Dermis blood vessel endothelial cell (primary cell): ENCODE measurements at places on chromosomes 1 and 21. TPM values are rescaled to one million over a fixed set of nuclear protein-coding genes. Genes with fewer than 3 reads are reported as not detected.

The VSIG8 gene
- total RNA-seq, result 0.09 TPM in 1 of 2 replicates, not detected in the other

The CYP2J2 gene
- 0.37 TPM in 1 of 2 replicates, not detected in the other for total RNA-seq

The HFM1 gene
- total RNA-seq, result 0.14 and 0.51 TPM in 2 replicates

The CLDN17 gene
- not detected in 2 replicates for total RNA-seq

The SDC3 gene
- 22.0 and 55.3 TPM in 2 replicates for total RNA-seq

DNA sequence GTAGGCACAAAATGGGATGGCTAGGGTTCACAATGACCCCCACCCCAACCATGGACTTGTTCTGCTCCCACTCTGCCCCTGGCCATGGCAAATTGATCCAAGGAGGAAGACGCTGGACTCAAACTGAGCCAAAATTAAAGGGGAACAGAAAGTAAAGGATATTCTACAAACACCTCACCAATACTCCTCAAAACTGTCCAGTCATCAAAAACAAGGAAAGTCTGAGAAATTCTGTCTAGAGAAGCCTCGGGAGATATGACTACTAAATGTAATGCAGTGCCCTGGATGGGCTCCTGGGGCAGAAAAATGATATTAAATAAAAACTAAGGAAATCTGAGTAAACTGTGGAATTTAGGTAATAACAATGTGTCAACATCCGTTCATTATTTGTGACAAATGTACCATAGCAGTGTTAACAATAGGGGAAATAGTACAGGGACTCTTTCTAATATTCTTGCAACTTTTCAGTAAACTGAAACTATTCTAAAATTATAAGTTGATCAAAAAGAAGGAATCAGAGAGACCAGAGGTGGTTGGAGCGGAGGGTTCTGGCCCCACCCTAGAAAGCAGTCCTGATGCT lies 45.0 kb downstream of the MIS18A start:
- DNase-seq, result no peak

GRCh38 chr1:19232524-19232846 lies 18.8 kb downstream of the EMC1 start:
- DNase-seq, result no peak

DNA sequence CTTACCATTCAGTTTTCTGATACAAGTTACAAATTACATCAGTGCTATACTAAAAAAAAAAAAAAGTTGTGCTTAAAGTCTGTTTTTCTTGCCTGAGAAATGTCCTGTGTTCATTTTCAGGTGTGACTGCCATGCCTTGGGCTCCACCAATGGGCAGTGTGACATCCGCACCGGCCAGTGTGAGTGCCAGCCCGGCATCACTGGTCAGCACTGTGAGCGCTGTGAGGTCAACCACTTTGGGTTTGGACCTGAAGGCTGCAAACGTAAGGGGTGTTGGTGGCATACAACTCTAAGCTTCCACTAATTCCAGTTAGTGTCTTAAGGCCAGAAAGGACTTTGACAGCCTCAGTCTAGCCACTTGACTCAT lies 60.1 kb upstream of the LAMC2 start:
- DNase-seq, result no peak

DNA sequence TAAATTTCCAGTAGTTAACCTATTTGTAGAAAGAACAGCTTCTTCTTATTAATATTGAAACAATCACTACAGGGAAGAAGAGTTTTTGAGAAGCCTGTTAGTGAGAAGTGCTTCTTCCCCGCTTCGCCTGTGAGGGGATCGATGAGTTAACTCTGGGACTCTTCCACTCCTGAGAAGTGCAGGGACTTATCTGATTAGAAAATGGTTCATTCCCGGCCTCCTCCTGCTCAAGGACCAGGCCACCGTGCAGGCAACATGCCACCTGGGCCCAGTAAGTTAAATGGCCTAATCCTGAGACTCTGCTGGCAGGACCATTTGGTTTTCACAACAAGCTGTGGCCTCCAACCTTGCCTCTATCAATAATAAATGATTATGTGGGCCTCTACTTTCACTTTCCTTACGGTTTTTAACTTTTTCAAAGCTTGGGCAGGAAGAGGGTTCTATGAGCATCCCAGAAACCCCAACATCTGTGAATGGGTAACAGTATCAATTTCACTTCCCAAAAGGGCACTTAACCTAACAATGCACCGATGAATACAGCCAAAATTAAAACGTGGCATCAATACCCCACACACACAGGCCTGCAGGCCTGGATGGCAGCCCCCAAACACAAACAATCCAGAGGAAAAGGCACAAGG lies 33.1 kb downstream of the SIPA1L2 start:
- no peak for DNase-seq

DNA sequence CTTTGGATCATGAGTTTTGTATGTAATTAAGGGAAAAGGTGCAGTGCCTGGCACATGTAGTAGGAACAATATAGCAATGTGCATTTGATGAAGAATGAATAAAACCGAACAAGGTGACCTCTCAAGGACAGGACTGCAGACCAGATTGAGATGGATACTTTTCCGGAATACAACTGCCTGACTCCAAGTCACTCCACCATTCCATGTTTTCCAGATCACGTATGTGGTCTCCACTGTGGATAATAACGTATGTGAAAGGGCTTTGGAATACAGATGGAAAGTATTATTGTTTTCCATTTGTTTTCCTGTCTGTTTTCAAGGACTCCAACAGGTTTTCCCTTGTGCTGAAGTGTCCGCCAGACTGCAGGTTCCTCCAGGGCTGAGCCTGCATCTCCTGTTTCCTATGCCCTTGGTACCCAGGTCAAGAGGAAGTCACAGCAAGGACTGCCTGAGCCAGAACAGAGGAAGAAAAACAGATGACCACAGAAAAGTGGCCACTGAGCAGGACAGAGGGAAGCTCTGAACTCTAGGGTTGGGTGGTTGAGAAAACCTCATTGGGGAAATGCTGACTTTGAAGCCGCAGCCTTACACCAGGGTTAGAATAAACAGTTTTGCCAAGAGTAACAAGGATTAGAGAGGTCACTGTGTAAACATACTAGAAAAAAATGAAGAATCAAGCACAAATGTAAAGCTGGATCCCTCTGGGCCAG lies 4.0 kb downstream of the CFAP45 start:
- DNase-seq, result peak; percentile 19

DNA sequence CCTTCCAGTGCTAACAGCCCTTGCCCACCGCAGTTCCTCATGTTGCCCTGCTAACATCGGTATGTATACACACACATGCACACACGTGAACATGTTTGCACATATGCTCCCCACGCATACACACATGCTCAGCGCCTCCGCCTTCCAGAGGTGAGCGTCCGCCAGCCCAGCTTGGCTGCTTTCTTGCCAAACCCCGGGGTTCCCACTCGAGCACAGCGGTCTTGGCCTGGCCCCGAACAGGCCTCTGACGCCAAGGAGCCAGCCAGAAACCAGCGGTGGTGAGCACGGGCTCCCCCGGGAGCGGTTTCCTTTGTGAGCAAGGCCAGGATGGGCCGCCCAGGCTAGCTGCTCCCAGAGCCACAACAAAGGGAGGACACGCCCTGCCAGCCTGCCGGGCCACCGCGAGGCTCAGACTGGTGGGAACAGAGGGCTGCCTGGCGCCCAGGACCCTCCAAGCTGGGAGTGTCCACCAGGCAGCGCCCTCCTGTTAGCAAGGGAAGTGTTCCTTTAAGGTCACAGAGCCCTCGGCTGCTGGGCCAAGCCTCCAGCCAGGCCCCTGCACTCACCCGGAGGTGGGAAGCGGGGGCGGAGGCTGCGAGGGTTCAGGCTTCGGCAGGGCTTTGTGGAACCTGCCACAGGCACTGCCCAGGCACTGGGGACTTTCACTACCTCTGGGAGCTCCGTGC lies 65.4 kb downstream of the ALPL start:
- no peak for DNase-seq

- DNase-seq, result peak; percentile 63
These were observed 532 bp downstream of the RALGPS2 start for GRCh38 chr1:178725466-178726086.

DNA sequence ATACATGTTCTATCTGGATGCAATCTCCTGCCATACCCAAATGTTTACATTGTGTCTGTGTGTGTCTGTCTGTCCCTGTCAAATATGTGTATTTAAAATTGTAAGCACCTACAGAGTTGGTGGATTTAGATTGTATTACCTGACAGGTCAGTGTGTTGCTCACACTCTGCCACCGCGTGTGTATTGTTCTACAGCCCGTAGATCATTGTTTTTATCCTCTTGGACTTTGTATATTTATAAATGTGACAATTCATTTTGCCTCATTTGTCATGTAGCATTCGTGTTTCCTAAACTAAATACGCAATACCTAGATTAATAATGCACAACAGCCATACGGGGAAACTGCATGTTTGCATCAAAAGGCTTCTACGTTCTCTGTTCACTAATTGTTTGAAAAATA lies 634 bp downstream of the ALG14 start:
- DNase-seq, result no peak

- no peak for DNase-seq
These were observed 61.4 kb downstream of the FASLG start for GRCh38 chr1:172720339-172720738.

GRCh38 chr1:182159443-182159842 lies 97.9 kb upstream of the ZNF648 start:
- no peak for DNase-seq

DNA sequence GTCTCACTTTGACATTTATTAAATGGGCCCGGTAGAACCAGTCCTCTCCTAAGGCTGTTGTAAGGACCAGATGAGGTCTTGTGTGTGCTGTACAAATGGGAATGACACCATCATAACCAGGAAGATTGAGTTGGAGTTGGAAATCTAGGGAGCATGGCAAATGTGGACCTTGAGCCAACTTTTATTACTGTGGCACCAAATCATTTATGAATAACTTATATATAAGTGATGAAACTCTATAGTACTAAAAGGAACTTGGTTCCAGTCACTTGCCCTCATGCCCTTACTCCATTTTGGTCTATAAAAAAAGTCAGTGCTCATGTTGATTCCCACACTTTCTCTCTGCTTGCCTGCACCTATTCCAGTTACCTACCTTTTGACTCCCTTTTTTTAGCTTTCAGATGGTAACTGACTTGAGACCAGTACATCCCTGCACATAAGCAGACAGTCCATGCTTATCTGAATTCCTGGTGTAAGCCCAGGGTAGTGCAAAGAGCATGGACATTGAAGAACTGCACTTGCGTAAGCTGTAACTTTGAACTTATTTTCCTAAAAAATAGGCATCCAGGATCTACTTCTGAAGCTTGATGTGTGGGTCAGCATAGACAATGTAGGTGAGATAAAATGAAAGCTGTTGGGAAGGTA lies 210.6 kb downstream of the PBX1 start:
- DNase-seq, result no peak

GRCh38 chr1:209062863-209063262 lies 520.7 kb upstream of the CAMK1G start:
- DNase-seq, result no peak

- no peak for DNase-seq
These were observed 8.9 kb downstream of the ADGRB2 start for GRCh38 chr1:31755197-31755611.

GRCh38 chr21:37383086-37383485 lies 16.5 kb downstream of the DYRK1A start:
- DNase-seq, result no peak

- no peak for DNase-seq
These were observed 13.5 kb upstream of the PEX10 start for GRCh38 chr1:2425892-2426291.

DNA sequence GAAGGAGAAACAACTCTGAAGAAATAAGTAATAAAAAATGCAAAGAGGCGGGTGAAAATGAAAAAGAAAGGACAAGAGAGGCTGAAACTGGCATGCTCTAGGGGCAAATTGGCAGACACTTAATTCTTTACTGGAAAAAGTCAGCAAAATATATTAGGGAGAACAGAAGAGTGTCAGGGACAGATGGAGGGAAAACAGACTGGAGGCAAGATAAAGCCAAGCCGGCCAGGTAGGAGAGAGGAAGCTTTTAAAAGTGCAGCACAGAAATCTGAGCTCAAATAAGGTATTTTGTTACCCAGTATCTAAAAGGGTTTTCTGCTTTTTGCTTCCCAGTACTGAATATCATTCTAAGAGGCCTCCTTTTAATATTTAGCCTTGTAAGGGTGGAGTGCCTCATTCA lies 339.3 kb downstream of the PAPPA2 start:
- DNase-seq, result no peak

DNA sequence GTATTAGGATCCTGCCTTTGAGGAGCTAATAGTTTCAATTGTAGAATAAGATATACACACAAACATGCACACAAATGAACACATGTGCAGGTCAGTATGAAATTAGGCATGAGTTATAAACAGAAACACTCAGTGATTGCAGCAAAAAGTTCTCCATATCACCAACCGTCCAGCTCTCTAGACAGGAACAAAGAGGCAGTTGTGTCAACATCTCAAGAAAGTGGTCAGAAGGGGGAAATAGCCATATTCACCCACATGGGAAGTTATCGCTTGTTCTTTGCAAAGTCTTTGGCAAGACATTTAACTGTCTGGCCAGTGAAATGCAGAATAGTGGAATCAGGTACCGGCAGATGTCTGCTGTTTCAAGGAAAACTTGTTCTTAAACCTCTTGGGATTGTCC lies 29.4 kb upstream of the PIGC start:
- no peak for DNase-seq

DNA sequence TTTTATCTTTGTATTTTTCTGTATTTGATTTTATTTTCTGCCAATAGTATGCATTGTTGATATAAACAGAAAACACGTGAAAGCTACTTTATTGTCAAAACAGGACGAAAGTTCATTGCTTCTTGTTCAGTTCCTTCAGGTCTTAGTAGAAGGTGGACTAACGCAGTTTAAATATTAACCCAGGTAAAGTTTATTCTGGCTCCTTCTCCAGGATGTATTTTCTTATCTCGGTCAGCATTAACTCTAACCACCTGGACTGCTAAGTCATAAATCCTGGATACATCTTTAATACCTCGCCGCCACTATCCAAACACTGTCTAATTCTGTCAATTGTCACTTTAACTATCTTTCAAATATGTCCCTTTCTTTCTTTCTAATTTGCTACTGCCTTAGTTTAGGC lies 5.7 kb upstream of the SOAT1 start:
- no peak for DNase-seq

- peak; percentile 72 for DNase-seq
These were observed 9.1 kb upstream of the LCE2D start for GRCh38 chr1:152654110-152654509.

DNA sequence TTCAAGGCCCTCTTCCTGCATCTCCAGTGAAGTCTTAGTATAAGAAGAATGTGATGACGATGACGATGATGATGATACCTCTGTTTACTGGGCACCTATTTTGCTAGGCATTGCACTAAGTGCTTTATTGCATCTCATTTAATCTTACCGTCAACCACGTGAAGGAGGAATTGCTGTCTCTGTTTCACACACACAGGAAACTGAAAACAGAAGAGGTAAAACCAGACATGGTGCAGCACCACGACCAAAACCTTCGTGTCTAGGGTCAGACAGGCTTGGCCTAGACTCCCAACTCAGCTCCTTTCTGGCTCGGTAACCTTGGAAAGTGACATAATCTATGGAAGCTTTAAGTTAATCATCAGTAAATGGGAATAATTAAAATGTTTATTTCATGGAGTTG lies 20.7 kb upstream of the KCNA2 start:
- no peak for DNase-seq

DNA sequence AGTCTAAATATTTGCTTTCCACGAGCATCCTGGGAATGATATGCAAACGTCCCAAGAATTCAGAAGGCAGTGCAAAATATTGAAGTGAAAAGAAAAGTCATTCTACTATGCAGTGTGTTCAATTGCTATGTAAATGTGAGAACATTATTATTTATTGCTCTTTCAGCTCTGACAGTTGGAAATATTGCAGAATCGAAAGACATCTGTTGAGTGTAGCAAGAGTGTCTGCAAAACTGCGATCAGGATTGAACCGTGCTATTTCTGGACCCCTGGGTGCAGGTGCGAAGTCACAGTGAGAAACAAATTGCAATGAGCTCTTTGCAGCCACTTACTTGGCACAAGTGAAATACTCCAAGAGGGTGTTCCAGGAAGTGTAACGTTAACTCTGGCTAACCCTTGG lies 566.4 kb downstream of the AJAP1 start:
- no peak for DNase-seq

- peak; percentile 24 for DNase-seq
These were observed 235.9 kb downstream of the FAM72C start for GRCh38 chr1:143735764-143736461.
